D721Med (cell line): ENCODE measurements at places on chromosomes 4 and X.

GRCh38 chrX:144006811-144007210 is 122.9 kb downstream of the UBE2NL start:
- no peak for DNase-seq

DNA sequence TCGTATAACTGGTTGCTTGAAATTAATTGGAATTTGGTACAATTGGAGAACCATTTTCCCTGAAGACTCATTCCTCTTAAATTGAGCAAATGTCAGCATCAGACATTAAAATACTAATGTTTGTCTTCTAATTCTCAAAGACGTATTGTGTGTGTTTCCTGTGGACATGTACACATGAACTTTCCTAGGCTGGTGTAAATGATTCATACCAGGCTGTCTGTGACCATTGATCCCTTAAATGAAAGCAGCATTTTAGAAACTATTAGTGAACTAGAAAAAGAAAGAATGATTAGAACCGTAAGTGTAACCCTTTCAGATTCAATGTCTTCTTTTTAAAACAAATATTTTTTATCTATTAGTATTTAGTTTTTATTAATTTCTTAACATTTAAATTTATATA is 332.9 kb downstream of the PPP3CA start:
- no peak for DNase-seq

- no peak for DNase-seq
Observed at GRCh38 chr4:77194989-77195388, 38.0 kb downstream of the CCNG2 start.

DNA sequence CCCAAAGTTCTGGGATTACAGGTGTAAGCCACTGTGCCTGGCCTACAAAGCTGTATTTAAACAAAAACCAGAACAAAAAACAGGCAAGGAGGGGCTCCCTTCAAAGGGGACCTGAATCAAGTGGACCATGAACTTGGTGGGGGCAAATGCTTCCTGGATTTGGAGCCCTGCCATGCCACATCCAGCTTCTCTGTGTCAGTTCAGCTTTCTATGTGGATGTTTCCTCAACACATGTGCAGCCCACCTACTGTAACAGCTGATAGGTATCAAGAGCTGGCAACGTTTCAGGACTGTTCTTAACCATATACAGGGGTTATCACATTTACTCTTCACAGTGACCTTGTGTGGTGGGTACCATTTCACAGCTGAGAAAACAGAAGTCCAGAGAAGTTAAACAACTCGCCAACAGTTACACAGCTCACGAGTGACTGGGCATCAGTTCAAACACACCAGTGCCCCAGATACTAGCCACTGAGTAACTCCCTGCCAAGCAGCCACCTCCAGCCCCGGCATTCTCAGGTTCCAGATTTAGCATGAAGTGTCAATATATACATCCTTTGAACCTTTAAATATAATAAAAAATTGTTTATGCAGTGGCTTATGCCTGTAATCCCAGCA is 7.5 kb downstream of the GPR143 start:
- DNase-seq: no peak

GRCh38 chr4:2259036-2259540 is 2.8 kb downstream of the MXD4 start:
- no peak for DNase-seq

- DNase-seq: no peak
Observed at GRCh38 chr4:120452001-120452400, 385.4 kb upstream of the MAD2L1 start.
